Cerebellar nuclear complex (tissue), 1 donor: ENCODE measurements at places on chromosomes 4 and X.

DNA sequence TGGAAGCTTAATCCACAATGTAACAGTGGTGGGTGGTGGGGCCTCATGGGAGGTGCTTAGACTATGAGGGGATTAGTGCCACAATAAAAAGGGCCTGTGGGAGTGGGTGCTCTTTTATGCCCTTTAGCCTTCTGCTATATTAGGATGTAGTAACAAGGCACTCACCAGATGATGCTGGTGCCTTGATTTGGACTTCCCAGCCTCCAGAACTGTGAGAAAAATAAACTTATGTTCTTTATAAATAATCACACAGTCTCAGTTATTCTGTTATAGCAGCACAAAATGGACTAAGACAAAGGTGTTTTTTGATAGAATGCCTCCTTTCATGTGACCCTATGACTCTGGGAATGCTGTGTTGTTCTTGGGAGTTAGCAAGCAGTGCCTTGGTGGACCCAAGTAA, 89.8 kb downstream of the STIM2 start:
- DNase-seq = no peak

- no peak for DNase-seq
These were observed 48.0 kb downstream of the MAGEA9 start for GRCh38 chrX:149829751-149830191.

GRCh38 chr4:129239088-129239487, 143.1 kb downstream of the C4orf33 start:
- no peak for DNase-seq

GRCh38 chr4:169208090-169208455, 62.7 kb downstream of the SH3RF1 start:
- no peak for DNase-seq

DNA sequence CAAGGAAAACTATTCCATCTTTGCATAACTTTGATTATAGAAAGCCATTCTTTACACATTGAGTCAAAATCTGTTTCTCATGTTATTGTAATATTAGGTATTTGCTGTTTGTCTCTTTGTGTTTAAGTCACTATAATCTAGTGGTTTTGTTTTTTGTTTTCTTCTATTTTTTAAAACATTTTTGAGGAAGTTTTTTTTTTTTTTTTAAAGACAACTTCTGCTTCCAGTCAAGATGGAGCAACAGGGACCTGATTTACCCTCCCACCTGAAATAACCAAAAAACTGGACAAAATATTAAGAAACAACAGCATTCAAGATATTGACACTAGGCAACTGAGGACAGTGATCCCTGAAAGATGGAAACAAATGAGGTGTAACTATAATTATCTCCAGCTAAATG, 18.4 kb upstream of the NSUN7 start:
- DNase-seq = no peak

GRCh38 chrX:153190381-153190780, 11.3 kb downstream of the MAGEA1 start:
- no peak for DNase-seq

GRCh38 chr4:140186651-140187315, 32.8 kb upstream of the MAML3 start:
- DNase-seq = no peak

GRCh38 chr4:102723511-102723910, 37.3 kb downstream of the MANBA start:
- DNase-seq = no peak

- DNase-seq = no peak
These were observed 298.4 kb upstream of the MAOA start for GRCh38 chrX:43357741-43358140.

GRCh38 chr4:119683518-119683917, 54.9 kb upstream of the PDE5A start:
- DNase-seq = no peak

DNA sequence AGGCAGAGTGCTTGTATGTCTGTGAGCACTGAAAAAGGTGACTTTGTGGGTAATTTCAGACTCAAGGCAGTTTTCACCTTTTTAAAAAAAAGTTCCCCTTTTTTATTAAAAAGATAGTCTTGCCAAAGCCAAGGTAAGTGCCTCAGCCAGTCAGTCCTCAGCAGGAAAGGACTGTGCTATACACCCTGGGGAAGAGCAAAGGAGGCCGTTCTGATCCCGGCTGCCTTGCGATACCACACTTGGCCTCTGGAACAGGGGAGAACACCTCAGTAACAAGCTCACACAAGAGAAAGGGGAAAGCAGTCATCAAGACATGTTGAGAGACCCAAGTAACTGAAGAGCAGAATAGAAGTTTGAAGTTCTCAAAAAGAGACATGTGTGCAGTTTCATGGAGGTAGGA, 541.7 kb downstream of the BCOR start:
- DNase-seq = no peak

DNA sequence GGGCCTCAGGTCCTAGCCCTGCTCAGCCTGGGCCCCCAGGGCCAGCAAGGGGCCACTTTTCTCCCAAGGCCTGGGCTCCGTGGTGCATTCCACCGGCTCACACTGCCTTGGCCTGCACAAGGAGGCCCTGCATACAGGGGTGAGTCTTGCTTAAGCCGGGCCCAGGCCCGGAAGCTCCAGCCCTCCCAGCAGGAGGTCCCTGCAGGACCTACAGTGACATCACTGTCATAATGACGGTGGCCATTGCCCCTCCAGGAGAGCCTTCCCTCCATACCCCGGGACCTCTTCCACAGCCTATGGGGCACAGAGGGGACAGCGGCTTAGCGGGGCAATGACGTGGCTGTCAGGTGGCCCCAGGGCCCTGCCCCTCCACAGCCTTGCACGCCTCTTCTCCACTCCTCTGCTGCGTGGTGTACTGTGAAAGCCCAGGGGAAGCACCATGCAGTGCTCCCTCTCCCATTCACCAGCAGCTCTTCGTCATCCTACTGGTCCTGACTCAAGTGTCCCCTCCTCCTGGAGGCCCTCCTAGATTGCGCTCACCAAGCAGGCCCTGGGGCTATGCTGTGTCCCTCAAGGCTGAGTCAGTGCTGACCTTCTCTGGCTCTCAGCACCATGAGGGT, 32.3 kb upstream of the AFAP1 start:
- DNase-seq = no peak

GRCh38 chr4:124151031-124151430, 561.5 kb downstream of the ANKRD50 start:
- DNase-seq = no peak

- no peak for DNase-seq
These were observed 28.1 kb upstream of the MAMLD1 start for GRCh38 chrX:150334981-150335380.

DNA sequence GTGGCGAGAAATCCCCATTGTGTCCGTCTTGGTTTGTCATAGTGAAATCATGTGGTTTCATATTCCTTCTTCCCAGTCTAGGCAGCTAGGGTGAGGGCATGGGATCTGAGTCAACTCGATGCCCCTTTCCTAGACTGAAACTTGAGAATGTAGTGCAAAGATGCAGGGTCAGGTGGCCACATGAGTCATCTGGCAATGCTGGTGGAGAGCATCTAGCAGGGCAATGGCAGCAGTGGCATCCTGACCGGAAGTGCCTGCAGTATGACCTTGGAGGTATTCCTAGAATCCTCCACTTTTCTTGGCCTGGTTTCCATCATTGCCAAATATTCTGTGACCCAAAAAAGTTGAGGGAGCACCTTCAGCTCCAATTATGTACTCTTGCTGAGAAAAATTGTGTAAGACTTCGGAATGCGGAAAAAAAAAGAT, 39.1 kb upstream of the TMEM184C start:
- no peak for DNase-seq

- DNase-seq = peak; percentile 6
These were observed at the start of gene SEC24B for GRCh38 chr4:109433205-109434006. Gene SEC24B (plus strand): TSS chr4:109433815. CDS start chr4:109433870, 55 bp downstream.

DNA sequence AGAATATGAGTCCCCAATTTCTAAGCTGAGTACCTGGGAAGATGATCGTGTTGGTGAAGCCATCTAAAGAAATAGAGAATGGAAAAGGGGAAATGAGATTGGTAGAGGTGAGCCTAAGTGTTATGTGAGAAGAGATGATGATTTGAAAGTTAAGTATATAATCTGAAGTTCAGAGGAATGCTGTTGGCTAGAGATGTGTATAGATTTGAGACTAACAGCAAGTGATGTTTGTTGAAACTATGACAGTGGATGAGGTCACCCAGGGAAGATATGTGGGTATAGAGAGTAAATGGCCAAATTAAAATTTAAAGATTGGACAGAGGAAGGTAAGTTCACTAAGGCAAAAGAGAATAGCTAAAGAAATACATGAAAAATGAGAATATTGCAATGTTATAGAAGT, 324.2 kb downstream of the MAPK10 start:
- DNase-seq = no peak

DNA sequence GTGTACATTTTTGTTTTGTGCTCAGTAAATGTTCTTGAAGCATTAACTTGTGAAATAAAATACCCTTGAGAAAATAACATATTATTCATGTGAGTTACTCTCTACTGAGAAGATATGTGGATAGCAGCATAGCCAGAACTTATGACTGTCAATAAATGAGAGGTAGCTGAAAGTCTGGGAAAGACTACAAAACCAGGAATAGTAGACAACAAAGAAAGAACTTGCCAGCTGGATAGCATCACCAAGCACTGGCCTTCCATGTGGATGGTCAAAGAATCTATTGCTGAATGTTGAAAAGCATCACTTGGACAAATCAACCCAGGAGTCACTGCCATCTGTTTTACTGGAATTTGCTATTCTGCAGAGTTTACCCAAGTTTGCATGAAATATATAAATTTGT, 650.0 kb upstream of the HTR2C start:
- no peak for DNase-seq

DNA sequence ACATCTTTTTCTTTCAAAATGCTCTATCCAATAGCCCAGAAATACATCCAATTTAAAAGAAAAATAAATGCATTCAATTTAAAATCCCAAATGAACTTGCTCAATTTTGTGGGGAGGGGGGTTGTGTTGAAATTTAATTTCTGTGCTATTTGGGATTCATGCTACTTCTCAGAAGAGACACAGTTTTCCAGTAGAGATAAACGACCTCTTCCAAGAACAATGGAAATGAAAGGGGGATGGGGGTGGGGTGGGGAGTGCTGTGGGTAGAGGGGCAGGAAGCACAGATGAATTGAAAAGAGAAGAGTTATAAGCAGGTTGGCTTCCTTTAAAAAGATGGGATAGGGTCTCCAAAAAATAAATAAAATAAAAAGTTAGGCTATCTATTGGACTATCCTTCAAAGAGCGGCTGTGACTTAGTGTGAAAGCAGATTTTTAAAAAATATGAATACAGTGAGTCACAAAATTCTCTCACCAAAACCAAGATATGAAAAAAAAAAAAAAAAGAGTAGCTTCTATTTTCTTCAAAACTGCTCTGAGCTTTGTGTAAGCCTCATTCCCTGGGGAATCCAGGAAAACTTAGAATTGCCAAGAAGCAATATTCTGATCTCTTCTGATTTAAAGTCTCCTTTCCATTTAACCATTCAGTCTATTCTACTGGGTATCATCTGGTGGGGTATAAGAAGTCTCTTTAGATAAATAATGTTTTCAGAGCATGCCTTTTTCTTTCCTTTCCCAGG, 324.3 kb downstream of the PTTG2 start:
- DNase-seq = no peak

GRCh38 chr4:39255266-39255665, 72.9 kb downstream of the WDR19 start:
- DNase-seq = no peak

GRCh38 chr4:8079031-8079885, 79.4 kb downstream of the ABLIM2 start:
- no peak for DNase-seq

DNA sequence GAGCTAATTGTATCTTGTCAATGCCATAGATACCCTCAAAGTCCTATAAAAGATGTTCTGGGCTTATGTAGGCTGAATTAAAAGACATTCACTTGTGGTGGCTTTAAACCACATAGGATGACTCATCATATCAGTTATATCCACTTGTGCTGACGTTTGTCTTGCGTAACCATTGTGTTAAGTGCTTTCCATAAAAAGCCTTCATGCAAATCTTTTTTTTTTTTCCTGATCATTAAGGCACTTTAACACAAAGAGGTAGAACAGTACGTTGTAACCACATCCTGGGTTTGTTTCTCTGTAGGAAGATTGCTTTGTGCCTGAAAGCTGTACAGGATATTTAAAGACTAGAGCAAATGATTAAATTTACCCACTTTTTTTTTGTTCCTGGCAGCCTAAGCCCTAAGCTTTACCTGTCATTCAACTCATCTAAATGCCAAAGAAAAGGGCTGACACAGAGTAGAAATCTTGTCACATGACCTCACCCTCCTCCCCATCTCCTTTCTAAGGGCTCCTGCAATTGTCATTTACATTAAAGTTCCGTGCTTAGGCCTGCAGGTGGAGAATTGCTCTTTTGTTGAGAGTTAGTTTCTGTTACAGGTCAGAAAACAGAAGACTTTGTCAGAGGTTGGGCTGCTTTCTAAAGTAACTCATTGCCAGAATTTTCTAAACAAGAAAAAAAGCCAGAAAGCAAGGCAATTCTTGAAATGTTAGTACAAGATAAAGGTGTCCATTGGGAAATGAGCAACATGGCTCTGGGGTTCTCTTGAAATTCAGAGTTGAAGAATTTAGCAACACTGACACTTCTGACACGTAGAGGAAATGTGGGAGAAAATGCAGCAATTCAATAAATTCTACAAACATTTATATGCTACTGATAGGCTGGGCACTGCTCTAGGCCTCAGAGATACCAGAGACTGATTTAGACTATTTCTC, 555.6 kb downstream of the PPARGC1A start:
- DNase-seq = no peak

DNA sequence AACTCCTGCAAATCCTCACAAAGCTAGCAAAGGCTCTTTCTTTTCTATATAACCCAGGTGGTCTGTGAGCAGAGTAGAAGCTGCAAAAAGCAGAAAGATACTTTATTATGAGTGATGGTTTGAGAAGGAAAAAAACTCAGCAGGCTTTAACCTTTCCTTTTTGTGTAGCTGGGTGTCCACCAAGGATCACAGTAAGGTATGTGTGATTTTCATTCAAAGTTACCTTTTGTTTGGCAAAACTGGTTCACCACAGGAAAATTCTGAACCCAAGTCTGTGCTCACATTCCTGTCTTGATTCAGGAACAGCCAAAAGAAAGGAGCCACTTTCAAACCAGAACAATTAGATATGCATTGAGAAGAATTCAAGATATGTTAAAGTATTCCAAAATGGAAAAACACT, 35.7 kb downstream of the FRAS1 start:
- no peak for DNase-seq

DNA sequence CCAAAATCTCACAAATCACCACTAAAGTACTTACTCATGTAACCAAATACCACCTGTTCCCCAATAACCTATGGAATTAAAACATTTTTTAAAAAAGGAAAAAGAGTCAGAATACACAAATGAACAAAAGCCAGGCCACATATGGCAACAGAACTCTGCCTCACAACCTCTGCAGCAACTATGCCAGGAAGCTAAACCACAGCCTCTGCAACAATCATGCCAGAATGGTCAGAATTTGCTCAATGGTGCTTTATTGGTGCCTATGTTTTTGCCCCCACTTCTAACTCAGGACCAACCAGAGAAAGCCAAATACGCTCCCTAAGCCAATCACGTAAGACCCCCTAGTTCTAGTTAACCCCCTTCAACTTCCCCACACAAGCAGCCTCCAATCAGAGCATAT, 69.6 kb downstream of the HOPX start:
- no peak for DNase-seq
